ENCODE measurements at places on chromosomes 2 and 18. TPM values are rescaled to one million over a fixed set of nuclear protein-coding genes. Genes with fewer than 3 reads are reported as not detected.

The ALLC gene
- not detected for total RNA-seq

The MC4R gene
- not detected for total RNA-seq

The CD207 gene
- not detected for total RNA-seq

The UXS1 gene
- 47.5 TPM for total RNA-seq

The FZD7 gene
- total RNA-seq, result 7.3 TPM

The POTEE gene
- total RNA-seq, result 0.06 TPM

The ATOH8 gene
- total RNA-seq, result 7.1 TPM

The NAPG gene
- total RNA-seq, result 10.4 TPM

The SGPP2 gene
- total RNA-seq, result 0.33 TPM

The GAREM2 gene
- total RNA-seq, result 7.0 TPM

The COL6A3 gene
- 0.09 TPM for total RNA-seq

The KRTCAP3 gene
- 1.1 TPM for total RNA-seq

The CXCR1 gene
- total RNA-seq, result not detected

The HMSD gene
- not detected for total RNA-seq

The PROKR1 gene
- total RNA-seq, result not detected

The OTOS gene
- total RNA-seq, result not detected

The TUBA3E gene
- total RNA-seq, result not detected

The ERFE gene
- total RNA-seq, result 7.8 TPM

The PAX3 gene
- total RNA-seq, result not detected

The STPG4 gene
- total RNA-seq, result 0.10 TPM

The HOXD10 gene
- 7.4 TPM for total RNA-seq

The DSG4 gene
- not detected for total RNA-seq

The SERPINB10 gene
- not detected for total RNA-seq

The RAB6C gene
- not detected for total RNA-seq

The MAP3K19 gene
- total RNA-seq, result not detected

The GPN1 gene
- 57.5 TPM for total RNA-seq

The UGT1A8 gene
- not detected for total RNA-seq

The OSR1 gene
- total RNA-seq, result 5.1 TPM

The CFC1B gene
- total RNA-seq, result not detected

The CRYGC gene
- total RNA-seq, result not detected

The SPHKAP gene
- not detected for total RNA-seq

The RAB11FIP5 gene
- total RNA-seq, result 38.7 TPM

The VAMP8 gene
- 15.8 TPM for total RNA-seq

The FOXI3 gene
- total RNA-seq, result not detected
